ENCODE measurements at places on chromosomes 5 and 9. TPM values are rescaled to one million over a fixed set of nuclear protein-coding genes. Genes with fewer than 3 reads are reported as not detected.

The WNT8A gene
- total RNA-seq = not detected

DNA sequence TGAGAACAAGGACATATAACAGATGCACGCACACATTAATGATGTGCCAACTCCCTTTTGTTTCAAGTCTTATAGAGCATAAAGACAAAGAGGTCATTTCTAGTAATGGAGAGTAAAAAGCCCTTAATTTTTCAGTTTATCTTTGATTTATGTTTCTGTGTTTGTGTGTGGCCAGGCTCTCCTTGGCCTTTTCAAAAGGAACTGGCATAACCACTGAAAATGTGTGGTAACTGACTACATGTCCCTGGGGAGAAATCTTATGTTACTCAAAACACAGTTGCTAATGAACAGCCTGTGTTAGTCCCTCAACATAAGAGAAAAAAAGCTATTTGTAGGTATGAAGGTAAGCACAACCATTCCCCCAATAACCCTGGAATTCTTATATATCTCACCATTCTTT lies 47.6 kb upstream of the SHOC1 start:
- no peak for DNase-seq

GRCh38 chr9:76644171-76644570 lies 120.1 kb upstream of the PCA3 start:
- no peak for DNase-seq

The CCDC180 gene
- 8.9 TPM for total RNA-seq

DNA sequence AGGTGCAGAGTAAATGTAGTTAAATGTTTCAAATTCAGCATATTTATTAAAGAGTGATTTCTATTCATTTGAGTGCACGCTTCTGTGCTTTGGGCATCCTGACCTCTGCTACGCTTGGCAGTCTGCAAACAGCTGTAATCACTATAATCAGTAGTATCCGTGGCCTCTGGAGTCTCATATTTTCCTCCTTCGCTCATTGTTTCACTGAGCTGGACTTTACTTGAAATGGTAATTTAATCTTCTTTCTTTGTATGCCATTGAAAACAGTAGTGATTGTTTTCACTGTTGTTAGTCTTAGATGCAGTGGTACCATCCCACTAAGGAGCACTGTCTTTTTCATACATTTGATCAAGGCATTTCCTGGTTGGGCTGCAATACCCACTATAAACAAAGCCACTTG lies 43.5 kb upstream of the CAVIN4 start:
- no peak for DNase-seq

- DNase-seq = no peak
These were observed 698.3 kb downstream of the MAT2B start for GRCh38 chr5:164203581-164204225.

DNA sequence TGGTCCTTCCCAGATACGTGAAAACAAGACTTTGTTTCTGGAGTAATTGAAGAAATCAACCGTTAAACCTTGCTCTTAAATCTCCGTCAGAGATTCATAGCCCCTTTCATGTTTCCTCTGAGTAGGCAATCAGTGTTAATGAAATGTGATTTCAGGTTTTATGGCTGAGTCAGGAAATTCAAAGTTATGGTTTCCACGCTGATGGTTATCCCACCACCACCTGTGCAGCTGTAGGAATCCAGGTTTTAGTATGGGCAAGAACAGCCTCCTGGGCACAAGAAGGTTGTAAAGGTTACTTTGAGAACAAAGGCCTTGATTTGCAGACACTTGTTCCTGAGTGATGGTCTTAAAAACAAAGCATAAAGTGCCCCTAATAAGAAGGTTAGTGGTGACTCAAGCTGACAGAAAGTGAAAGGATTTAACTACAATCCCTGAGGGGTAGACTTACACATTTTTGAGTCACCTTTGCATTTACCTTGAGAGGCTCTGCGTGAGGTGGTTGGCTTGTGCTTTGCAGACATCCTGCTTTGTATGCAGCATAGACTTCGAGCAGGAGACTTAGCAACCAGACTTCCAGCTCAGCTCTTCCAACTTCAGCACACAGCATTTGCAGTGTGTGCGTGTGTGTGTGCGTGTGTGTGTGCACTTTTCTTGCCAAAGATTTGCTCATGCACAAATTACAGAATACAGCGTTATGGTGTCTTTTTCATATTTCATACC lies 159.6 kb downstream of the TLE4 start:
- DNase-seq = no peak

DNA sequence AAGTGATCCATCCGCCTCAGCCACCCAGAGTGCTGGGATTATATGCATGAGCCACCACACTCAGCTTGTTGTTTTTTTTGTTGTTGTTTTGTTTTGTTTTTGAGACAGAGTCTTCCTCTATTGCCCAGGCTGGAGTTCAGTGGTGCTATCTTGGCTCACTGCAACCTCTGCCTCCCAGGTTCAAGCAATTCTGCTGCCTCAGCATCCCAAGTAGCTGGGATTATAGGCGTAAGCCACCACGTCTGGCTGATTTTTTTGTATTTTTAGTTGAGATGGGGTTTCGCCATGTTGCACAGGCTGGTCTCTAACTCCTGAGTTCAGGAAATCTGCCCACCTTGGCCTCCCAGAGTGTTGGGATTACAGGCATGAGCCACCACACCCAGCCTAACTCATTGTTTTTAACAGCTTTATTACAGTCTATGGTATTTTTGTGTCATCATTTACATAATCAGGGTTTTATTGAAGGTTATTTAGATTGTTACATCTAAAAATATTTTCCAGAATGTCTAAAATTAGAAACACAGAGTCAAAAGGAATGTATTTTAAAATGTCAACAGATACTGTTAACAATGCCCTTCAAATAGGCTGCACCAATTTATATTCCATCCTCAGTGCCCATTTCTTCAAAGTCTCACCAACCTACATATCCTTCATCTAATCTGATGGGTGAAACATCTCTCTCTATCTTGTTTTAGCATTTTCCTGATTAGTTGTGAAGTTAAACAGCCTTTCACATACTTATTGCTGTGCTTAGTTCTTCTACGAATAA lies 18.6 kb downstream of the KIF3A start:
- DNase-seq = no peak

- DNase-seq = no peak
These were observed 439.5 kb downstream of the ACTL7B start for GRCh38 chr9:108416324-108416723.

GRCh38 chr9:92257327-92257726 lies 36.2 kb downstream of the IARS1 start:
- no peak for DNase-seq

The CRB2 gene
- 0.25 TPM for total RNA-seq

The SPATA31A3 gene
- total RNA-seq = not detected

The TRAF1 gene
- 4.7 TPM for total RNA-seq

DNA sequence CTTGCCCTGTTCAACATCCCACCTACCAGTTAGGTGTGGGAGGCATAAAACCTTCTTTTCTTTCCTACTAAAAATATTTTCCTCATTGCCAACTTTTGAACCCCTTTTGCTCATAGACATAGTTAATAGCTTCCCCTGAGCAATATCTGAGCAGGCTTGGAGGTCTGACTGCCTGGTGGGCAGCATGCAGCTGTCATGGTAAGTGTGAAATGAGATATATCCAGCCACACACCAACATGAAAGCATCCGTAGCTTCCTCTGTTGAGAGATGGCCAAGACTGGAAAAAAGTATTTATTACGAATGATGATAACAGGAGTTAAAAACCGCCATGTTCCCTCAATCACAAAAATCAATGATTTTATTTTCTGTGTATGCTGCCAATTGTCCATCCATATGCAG lies 190.1 kb downstream of the TMEM38B start:
- no peak for DNase-seq

DNA sequence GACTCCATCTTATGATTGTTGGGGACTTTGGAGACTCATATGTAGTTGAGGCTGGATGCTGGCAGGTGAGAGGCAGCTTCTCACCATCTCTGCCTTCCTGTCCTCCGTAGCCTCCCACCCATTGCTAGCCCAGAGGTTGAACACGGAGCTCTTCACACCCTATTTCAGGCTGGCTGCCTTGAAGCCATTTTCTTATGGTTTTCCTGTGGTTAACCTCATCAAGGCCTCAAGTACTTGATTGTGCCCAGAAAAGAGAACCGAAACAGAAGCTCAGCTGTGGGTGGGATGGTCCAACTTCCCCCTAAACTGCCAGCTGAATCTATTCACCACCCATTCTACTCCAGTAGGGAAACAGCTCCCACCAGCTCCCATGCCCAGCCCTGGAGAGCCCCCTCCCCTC lies 102.9 kb downstream of the LIFR start:
- no peak for DNase-seq

- peak; percentile 23 for DNase-seq
These were observed 64.2 kb upstream of the CPEB4 start for GRCh38 chr5:173823721-173824567.

DNA sequence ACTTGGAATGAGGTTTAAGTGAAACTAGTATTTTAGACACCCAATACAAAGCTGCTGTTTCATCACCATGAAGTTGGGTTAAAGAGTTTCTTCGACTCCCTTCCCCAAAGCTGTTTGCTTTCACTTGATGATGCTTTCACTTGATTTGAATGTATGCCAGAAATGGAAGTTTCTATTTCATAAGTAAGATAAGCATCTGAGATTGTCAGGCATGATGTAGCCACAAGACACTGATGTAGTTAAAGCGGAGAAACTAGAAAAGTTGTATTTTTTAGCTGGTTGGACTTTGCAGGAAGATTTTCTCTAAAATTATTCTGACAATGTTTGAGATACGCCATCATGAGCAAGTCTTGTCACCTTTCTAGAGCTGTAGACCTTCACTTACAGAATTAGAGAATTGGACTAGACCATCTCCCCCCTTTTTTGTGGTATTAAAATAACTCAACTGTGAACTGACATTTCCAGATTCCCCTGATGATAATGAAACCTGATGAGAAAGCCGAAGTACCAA lies 20.0 kb downstream of the MOCS2 start:
- DNase-seq = no peak

GRCh38 chr9:29826421-29826820 lies 2253.1 kb upstream of the C9orf72 start:
- DNase-seq = no peak

The NDST1 gene
- 139 TPM for total RNA-seq

- no peak for DNase-seq
These were observed 171.4 kb downstream of the TLE1 start for GRCh38 chr9:81517954-81518353.

The CARTPT gene
- not detected for total RNA-seq

The PCYOX1L gene
- 8.0 TPM for total RNA-seq

DNA sequence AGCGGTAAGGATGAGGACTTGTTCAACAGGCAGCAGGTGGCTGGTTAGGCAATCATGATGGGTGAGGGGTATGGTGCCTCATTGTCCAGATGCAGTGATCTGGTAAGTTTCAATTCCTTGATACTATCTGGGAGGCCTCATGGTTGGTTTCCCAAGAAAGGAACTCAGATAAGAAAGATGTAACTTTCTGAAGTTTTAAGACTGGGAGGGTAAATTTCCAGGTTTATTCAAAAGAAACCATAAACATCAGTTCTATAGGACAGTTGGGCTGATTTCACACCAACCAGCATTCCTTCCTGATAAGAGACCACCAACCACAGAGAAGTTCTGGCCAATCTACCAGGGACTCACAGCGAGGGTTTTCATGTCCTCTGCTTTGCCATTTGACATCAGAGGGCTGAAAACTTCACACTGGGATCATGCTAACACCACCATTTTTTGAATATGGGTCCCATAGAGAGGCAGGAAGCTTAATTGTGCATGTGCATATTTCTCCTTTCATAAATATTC lies 773 bp upstream of the AGGF1 start:
- no peak for DNase-seq

DNA sequence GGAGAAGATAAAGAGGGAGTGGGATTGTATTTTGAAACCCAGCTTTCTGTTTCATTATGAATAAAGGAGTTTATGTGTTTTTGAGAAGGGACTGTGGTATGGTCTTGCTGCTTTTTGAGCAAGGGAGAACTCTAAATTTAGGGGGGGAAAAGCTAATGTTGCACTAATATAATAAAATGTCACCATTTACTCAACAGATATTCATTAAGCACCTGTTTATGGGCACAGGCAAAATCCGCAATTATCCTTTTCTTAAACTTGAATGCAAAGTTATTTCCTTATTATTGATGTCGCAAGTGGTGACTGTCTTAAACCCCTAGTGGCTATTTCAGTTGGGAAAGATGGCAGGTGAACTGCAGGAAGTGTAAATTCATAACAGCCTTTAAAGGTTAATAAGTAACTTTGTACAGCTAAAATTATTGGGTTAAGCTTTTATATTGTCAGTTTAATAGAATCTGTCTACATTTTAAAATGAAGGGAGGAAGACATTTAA lies 1.5 kb downstream of the CDC42SE2 start:
- no peak for DNase-seq

The HACD4 gene
- total RNA-seq = 3.0 TPM

DNA sequence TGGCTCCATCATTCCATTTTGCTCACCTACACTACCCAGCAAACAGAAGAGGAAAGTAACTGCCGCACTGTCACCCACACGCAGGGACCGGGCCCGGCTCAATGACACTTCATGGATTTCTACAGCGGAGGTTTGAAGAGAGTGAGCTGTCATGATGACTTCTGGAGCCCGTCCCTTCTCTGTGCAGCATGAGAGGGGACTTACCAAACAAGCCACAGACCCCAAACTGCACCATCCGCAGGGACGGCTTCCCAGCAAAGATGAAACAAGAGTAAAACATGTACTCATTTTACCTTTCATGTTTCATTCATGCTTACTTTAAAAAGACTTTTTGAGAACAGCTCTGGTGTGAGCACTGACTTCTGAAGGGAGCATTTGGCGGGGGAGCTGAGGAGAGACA lies 99.5 kb downstream of the TLE1 start:
- DNase-seq = no peak

The FBLL1 gene
- 0.41 TPM for total RNA-seq

DNA sequence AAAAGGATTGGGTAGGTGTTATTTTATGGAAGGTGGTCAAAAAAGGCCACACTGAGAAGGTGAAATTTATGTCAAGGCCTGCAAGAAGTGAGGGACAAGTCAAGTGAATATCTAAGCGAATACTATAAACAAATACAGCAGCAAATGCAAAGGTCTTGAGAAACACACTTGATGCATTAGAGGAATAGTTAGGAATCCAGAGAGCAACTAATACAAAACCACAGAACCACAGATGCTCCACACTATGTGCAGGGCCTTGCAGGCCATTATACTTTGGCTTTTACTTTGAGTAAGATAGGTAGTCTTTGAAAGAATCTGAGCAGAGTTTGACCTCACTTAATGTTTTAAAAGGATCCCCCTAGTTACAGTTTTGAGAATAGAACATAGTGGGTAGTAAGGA lies 4.6 kb downstream of the ZNF622 start:
- DNase-seq = no peak

DNA sequence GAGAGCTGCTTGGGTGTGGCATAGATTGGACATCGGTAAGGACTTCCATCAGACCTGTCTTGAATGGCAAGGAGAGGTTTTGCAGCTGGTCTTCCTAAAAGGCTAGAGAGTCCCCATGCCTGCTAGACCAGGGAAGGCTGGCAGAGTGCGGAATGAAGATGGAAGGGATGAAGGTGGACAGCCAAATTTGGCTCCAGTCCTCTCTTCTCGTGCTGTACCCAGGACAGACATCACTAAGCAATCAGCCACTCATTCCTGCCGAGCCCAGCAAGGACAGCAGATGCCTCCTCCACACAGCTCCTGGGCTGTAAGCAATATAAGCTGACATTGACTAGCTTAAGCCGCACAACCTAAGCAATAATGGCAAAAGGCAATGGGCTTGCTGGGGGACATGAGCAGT lies 112.0 kb downstream of the OLFM1 start:
- no peak for DNase-seq

All from ovary (tissue), 10 donors.